ENCODE measurements at places on chromosomes 3 and 15. TPM values are rescaled to one million over a fixed set of nuclear protein-coding genes. Genes with fewer than 3 reads are reported as not detected.

- no peaks in the 10 kb centered on the region for H3K36me3 ChIP-seq
- H3K4me1 ChIP-seq, result no peaks in the 10 kb centered on the region
- H3K27ac ChIP-seq, result no peak overlapping the region
- H3K27me3 ChIP-seq, result no peaks in the 10 kb centered on the region
These were observed 656.0 kb downstream of the MCTP2 start for GRCh38 chr15:94887391-94887790.

- H3K27ac ChIP-seq, result no peak overlapping the region
- H3K36me3 ChIP-seq, result no peaks in the 10 kb centered on the region
- H3K27me3 ChIP-seq, result no peaks in the 10 kb centered on the region
- no peak for DNase-seq
- peaks cover 6% of the 10 kb centered on the region for H3K4me1 ChIP-seq
These were observed 27.8 kb upstream of the NR2E3 start for GRCh38 chr15:71782422-71783165.

- no peaks in the 10 kb centered on the region for H3K27me3 ChIP-seq
- H3K4me3 ChIP-seq, result no peak overlapping the region
- H3K27ac ChIP-seq, result no peak overlapping the region
- DNase-seq, result no peak
- H3K36me3 ChIP-seq, result peaks cover 88% of the 10 kb centered on the region
- no peaks in the 10 kb centered on the region for H3K4me1 ChIP-seq
These were observed 113.0 kb downstream of the PDE8A start for GRCh38 chr15:85094685-85095084.

DNA sequence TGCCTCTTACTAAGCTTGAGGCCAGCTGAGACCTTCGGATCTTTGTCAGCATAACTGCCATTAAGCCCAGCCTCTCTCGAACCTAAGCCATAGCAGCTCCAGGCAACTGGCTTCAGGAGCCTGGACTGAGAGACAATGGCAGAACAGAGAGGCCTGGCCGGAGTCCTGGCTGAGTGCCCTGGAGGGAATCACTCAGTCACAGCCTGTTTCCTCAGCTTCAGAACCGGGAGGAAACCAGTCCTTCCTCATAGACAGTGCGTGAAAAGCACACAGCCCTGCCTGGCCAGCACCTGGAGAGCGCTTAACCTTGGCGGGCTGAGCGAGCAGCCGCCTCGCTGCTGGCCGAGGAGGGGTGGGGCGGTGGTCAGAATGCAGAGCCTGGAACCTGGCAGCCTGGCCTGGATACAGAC lies 21.6 kb downstream of the RNU5B-1 start:
- H3K27me3 ChIP-seq, result no peaks in the 10 kb centered on the region
- H3K36me3 ChIP-seq, result no peaks in the 10 kb centered on the region
- H3K27ac ChIP-seq, result no peak overlapping the region
- DNase-seq, result no peak
- H3K4me3 ChIP-seq, result no peak overlapping the region

- H3K4me3 ChIP-seq, result no peak overlapping the region
- no peak overlapping the region for H3K27ac ChIP-seq
- H3K4me1 ChIP-seq, result peaks cover 6% of the 10 kb centered on the region
- H3K27me3 ChIP-seq, result no peaks in the 10 kb centered on the region
- H3K36me3 ChIP-seq, result peaks cover 21% of the 10 kb centered on the region
These were observed 70.9 kb downstream of the ARMC8 start for GRCh38 chr3:138257986-138258385.

DNA sequence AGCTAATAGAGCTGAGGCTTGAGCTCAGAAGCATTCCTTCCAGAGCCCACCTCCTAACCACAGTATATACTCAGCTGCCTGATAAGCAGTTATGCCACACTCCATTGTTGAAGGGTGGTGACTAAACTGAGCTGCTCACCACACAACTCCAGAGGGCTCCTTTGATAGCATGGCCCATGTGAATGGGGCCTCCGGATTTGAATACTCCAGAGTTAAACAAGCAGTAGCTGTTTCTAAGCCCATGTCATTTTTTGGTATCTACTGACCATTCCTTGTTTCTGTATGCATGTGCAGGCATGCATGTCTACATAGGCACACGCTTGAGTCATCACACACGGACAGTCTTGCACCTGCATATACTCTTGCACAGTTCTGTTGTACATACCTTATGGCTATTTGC lies 28.9 kb downstream of the IGSF10 start:
- H3K27me3 ChIP-seq, result no peaks in the 10 kb centered on the region
- DNase-seq, result no peak
- H3K4me3 ChIP-seq, result no peak overlapping the region
- no peaks in the 10 kb centered on the region for H3K36me3 ChIP-seq
- no peaks in the 10 kb centered on the region for H3K4me1 ChIP-seq

GRCh38 chr15:65922621-65923020 lies 53.3 kb downstream of the RAB11A start:
- no peaks in the 10 kb centered on the region for H3K36me3 ChIP-seq
- H3K4me3 ChIP-seq, result no peak overlapping the region
- H3K4me1 ChIP-seq, result no peaks in the 10 kb centered on the region
- no peak for DNase-seq
- H3K27me3 ChIP-seq, result no peaks in the 10 kb centered on the region

GRCh38 chr3:184126006-184126405 lies 9.2 kb upstream of the EIF2B5 start:
- DNase-seq, result no peak
- H3K36me3 ChIP-seq, result no peaks in the 10 kb centered on the region
- H3K4me3 ChIP-seq, result no peak overlapping the region
- no peaks in the 10 kb centered on the region for H3K4me1 ChIP-seq

DNA sequence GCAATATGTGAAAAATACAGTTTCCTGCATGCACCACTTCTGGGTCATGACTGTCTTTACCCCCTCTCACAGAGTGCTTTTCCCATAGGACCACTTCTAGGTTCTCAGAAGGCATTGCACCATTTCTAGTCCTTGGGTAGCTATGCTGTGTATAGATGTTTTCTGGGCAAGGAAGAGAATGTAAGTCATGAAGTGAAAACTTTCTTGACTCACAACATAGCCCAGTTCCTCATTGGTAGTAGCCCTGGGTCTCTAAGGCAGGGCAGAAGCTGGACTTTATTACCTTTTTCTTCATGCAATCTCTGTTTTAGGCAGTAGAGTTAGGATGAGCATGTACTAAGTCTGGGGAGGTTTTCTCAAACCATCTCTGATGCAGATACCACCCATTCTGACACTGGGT lies 203.1 kb downstream of the EPHB1 start:
- no peaks in the 10 kb centered on the region for H3K36me3 ChIP-seq
- no peaks in the 10 kb centered on the region for H3K27me3 ChIP-seq
- H3K27ac ChIP-seq, result no peak overlapping the region
- no peaks in the 10 kb centered on the region for H3K4me1 ChIP-seq
- DNase-seq, result no peak
- H3K4me3 ChIP-seq, result no peak overlapping the region

GRCh38 chr15:97386940-97387339 lies 573.6 kb upstream of the ARRDC4 start:
- H3K27me3 ChIP-seq, result no peaks in the 10 kb centered on the region
- no peak for DNase-seq
- H3K4me3 ChIP-seq, result no peak overlapping the region
- H3K36me3 ChIP-seq, result no peaks in the 10 kb centered on the region

GRCh38 chr3:159236321-159236720 lies 434.5 kb downstream of the MFSD1 start:
- DNase-seq, result no peak
- no peaks in the 10 kb centered on the region for H3K27me3 ChIP-seq
- no peak overlapping the region for H3K27ac ChIP-seq
- H3K36me3 ChIP-seq, result no peaks in the 10 kb centered on the region
- no peaks in the 10 kb centered on the region for H3K4me1 ChIP-seq
- H3K4me3 ChIP-seq, result no peak overlapping the region

DNA sequence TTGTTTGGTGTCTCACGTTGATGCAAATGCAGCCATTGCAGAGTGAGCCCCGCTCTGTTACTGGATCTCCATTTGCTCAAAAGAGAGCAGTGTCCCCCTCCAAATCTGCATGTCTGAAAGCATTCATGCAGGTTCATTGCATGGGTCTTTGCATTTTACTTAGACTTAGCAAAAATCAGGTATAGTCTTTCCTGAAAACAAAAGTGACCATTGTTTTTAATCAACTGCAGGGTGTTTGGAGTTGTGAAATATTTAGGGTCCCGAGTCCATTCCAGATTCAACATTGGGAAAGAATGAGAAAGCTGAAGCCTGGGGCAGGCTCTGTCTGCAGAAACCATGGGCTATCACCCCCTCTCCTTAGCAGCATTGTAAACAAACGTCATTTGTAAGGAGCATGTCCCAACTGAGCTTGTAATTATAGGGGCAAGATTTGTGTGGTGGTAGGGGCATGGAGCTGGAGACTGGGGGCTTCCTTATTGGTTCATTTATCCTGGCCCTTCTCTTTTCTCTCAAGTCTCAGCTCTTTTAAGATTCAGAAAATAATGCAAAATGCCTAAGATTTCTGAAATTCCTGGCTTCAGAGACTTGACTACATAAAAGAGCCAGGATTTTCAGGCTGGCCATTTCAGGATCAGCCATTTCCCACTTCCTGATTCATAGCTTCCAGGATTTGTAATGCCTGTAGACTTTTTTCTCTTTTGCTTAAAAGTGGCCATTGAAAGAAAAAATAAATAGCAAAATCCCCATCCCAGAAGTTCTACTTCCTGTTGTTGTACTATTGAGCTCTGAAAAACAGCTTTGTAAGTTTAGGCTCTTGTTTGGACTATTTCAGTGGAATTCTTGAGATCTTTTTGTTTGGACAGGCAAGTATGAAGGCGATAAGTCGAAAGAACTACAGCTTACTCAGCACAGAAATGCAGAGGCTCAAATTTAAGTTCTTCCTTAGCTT lies 23.0 kb downstream of the IGF1R start:
- H3K4me3 ChIP-seq, result no peak overlapping the region
- peak overlapping the region; percentile 47 for H3K27ac ChIP-seq
- H3K27me3 ChIP-seq, result no peaks in the 10 kb centered on the region
- no peak for DNase-seq

GRCh38 chr3:143092191-143092590 lies 27.4 kb upstream of the CHST2 start:
- H3K36me3 ChIP-seq, result no peaks in the 10 kb centered on the region
- no peak for DNase-seq
- no peak overlapping the region for H3K27ac ChIP-seq

DNA sequence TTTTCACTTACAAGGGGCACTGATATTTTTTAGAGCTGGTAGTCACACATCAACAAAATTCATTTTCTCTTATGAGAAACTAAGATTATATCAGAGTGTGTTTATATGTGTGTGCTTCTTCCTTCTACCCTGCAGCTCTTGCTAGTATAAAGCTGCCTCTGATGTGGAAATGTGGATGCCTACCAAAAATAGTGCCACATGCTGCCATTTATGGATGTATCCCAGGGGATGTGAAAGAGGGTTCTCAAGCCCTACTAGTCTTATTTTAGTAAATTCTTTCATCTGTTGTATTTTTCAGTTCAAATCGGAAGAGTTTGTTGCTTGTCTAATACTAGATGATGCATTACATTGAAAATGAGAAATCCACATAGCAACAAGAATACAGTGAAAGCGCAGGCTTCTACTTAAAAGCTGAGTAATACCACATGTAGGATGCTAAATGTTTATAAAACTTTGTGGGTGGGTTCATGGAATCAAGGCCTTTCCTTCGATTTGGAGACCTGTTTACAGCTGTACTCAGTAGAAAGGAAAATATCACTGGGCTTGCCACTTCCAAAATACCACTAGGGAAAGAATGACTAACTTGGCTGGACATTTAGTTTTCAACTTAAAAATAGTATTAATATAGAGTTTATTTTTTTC lies 399.2 kb downstream of the EPHA3 start:
- H3K27ac ChIP-seq, result no peak overlapping the region
- H3K4me3 ChIP-seq, result no peak overlapping the region
- no peak for DNase-seq
- no peaks in the 10 kb centered on the region for H3K36me3 ChIP-seq
- H3K27me3 ChIP-seq, result no peaks in the 10 kb centered on the region
- no peaks in the 10 kb centered on the region for H3K4me1 ChIP-seq

DNA sequence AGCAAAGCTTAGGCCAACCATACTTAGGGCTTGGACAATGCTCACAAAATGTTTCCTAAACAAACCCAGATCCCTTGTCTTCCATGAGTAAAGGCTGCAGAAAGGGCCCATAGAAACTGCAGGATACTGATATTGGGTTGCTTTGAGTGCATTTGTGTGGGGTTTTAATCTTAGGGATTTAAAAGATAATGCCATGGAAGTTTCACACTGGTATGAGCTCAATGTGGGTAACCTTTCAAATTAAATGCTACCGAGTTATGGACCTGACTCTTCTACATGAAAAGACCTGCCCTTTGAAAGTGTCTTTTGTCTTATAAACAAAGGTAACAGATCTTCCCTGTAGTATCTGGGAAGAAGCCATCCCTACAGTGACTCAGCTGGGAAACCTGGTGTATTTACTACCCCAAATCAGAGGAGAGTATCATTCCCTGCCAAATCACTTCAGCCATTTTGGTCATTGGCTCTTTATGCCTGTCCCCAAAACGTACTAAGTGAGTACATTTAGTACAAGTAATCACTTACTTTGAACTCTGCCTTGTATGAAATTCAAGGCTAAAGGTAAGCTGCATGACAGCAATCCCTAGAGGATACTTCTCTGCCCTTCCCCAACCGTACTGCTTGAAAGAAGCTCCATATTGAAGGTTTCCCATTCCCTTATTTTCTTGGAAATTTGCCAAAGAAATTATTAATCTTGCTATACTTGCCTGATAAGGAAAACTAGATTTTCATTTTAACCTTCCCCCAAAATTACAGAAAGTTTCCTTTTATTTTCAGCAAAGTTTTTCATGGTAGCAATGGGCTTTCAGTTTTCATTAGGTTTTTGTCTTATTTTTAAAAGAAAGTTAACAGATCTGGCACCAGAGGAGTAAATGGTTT lies 7.2 kb downstream of the TM4SF1 start:
- H3K4me1 ChIP-seq, result peaks cover 21% of the 10 kb centered on the region
- H3K27ac ChIP-seq, result peak overlapping the region; percentile 27
- DNase-seq, result no peak
- H3K27me3 ChIP-seq, result no peaks in the 10 kb centered on the region
- peaks cover 5% of the 10 kb centered on the region for H3K36me3 ChIP-seq

DNA sequence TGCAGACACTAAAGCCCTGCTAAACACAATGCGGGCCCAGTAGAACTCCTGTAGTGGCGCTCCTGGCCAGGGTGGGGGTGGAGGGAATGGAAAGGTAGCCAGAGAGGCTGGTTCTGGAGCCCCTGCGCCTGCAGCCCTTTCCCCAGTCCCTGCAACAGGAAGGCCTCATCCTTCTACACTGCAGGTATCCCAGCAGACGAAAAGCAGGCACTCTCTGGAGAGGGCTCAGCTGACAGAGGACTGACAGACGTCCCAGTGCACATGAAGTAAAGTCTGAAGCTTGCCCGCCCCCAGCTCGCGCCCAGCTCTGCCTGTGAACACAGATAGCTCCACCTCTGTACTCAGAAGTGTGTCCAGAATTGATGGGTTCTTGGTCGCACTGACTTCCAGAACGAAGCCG lies 46.0 kb downstream of the NSMCE3 start:
- H3K4me3 ChIP-seq, result no peak overlapping the region
- H3K27me3 ChIP-seq, result peaks cover 5% of the 10 kb centered on the region
- H3K36me3 ChIP-seq, result no peaks in the 10 kb centered on the region
- DNase-seq, result no peak

The PARP15 gene
- total RNA-seq, result 1.0 TPM

The GOLGA8T gene
- not detected for total RNA-seq

The CLRN1 gene
- not detected for total RNA-seq

The FOXL2 gene
- total RNA-seq, result 0.39 TPM

The RAB27A gene
- 2.1 TPM for total RNA-seq

The SCG5 gene
- not detected for total RNA-seq

Measured in psoas muscle (tissue), 8 donors.